ENCODE measurements at places on chromosomes 13 and 19.

GRCh38 chr13:79869326-79869725 is 388.4 kb downstream of the NDFIP2 start:
- DNase-seq: no peak

- peak; percentile 36 for DNase-seq
Observed at GRCh38 chr13:113665597-113666328, 1.3 kb upstream of the GRK1 start.

DNA sequence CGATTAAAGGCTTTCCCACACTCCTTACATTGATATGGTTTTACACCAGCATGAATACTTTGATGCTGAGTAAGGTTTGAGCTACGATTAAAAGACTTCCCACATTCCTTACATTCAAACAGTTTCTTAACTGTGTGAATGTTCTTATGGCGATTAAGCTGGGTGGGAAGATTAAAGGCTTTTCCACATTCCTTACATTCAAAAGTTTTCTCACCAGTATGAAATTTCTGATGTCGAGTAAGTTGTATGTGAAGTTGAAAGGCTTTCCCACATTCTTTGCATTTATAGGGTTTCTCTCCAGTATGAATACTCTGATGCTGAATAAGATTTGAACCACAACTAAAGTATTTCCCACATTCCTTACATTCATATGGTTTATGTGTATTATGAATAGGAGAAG is 20.0 kb downstream of the ZNF780B start:
- DNase-seq: no peak

DNA sequence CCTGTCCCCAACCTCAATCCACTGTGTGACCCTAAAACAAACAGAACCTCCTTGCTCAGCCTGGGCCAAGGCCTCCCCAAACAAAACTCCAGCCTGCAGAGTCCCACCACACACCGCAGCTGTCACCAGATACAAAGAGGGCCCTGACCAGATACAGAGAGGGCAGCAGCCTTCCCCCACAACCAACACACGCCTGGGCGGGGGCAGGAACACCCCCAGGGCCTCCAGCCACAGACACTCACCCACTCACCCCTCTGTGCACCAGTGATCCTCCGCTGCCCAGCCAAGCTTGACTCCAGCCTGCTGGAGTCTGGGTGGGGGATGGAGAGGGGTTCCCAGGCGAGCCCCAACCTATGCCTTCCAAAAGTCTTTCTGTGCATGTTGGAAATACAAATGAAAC is 5.9 kb upstream of the CIRBP start:
- no peak for DNase-seq

GRCh38 chr19:43351998-43352746 is 1.3 kb upstream of the CD177 start:
- no peak for DNase-seq

DNA sequence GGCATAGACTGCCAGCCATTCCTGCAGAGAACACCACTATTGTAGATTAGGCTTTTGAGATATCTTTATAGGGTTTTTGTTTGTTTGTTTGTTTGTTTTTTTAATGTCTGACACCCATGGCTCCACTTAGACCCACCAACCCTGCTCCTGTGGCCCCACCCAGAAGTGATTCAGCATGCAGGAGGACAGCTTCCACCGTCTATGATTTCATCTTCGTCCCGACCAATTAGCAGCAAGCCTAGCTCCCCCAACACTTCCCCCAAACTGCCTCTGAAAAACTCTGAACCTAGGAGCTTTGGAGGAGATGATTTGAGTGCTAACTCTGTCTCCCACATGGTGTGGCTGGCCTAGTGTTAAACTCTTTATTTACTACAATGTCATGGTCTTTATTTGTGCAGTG is 108.3 kb upstream of the RXFP2 start:
- no peak for DNase-seq

GRCh38 chr13:68736961-68737360 is 1370.7 kb upstream of the ATXN8OS start:
- DNase-seq: no peak

DNA sequence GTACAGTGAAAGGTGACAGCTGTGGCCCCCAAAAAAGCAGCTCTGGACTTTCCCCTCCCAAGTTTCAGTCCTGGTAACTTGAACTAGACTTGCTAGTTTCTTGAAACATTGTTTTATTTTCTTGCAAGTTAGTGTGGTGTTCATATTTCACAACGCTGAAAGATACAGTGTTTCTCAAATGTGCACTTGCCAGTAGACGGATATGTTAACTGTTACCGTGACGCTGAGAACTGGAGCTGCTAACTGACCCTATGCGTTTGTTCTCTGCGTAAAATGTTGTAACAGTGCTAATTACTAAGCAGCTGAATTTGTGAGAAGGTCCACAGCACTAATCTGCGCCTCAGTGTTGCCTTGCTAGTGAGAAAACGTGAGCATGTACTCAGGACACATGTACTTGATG is 79.6 kb downstream of the GGACT start:
- no peak for DNase-seq
